Cerebellum (tissue), 4 donors: ENCODE measurements at places on chromosomes 7 and 10. TPM values are rescaled to one million over a fixed set of nuclear protein-coding genes. Genes with fewer than 3 reads are reported as not detected.
A peak's percentile ranks its signal among the peaks of the same experiment; 100 is the strongest.

DNA sequence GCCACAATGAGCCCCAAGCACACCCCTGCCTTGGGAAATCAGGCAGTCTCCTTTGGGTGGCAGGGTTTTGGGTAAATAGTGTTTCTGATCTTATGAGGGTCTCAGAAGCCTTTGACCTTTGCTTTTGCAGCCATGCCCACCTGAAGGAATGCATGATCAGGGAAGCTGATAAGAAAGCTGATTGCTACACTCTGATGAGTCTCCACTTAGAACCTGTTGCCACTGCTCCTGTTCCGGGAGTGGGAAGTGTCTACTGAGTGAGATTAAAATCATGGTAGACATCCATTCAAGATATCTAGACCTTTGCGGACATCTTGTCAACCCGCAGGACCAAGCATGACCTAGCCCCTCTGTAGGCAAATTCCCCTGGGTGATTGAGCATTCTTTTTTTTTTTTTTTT lies 282.6 kb downstream of the SKIDA1 start:
- no peak for DNase-seq

The PRKCQ gene
- 0.91 TPM for total RNA-seq

GRCh38 chr10:72692994-72693781 lies 1.2 kb downstream of the MCU start:
- no peak for DNase-seq

DNA sequence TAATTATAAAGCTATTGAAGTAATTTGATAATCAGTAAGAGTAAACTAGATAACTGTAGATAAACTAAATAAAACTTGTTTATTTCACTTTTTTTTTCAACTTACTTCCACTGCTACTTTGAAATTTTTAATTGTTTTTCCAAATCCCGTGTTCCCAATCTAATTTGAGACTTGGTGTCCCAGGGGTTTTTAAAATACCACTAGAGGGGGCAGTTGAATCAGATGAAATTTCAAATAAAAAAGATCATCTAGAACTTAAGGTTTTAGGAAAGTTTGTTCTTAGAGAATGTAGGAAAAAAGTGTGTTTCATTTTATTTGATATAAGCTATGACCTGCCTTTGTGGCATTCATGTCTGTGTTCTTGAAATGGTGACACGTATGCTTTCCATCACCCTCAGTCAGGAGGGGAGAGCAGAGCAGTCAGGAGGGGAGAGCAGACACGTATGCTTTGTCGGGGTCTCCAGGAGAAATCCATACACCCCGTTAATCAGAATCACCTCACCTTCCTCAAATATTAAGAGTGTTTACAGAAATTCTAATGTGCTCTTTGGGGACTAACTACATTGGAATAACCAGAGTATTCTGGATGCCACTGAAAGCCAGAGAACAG lies 49.9 kb downstream of the C10orf67 start:
- DNase-seq = no peak

DNA sequence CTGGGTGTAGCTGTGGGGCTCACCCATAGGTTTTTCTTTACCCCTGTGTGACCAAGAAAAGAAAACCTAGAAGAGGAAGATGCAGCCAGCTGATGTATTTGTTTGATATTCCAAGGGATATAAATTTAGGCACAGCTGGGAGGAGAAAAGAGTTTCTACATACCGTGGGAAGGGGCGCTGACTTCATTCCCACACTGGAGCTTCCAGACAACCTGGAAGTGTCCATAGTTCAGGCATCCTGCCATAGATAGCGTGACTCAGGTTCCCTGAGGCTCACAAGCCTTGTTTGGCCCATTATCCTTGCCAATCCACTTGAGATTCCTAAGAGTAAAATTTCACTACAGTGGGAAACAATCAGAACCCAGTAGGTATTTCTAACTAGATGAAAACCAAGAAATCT lies 371.7 kb upstream of the NRP1 start:
- no peak for DNase-seq

GRCh38 chr7:82723411-82723810 lies 279.8 kb upstream of the CACNA2D1 start:
- DNase-seq = no peak

DNA sequence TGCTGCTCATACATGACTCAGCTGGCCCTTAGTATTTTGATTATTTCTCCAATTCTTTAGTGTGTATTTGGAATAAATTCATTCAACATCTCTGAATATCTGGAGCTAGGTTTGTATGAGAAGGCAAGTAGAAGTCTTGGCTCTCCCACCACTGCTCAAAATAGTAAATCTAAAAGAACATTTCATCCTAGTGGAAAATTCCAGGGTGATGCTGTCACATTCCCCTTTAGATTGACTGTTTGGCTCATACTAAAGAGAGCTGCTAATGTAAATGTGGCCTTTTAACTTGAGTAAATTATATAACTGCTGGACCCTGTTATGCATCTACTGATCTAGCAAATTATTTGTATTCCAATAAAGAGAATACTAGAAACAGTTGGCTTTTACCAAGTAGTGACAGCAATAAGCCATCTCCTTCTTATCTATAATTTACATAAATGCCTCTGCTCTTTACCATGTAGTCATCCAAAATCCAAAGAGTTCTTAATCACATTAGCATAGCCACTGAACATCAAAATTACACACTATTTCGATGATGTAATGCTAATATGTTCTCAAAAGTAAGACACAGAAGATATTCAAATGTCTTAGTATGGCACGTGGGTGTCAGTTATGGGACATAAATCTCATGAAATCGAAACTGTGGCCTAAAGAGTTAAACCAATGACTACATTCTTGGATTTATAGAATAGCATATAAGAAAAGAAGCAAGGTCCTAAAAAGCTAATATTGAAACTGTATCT lies 86.9 kb upstream of the KCND2 start:
- DNase-seq = no peak

DNA sequence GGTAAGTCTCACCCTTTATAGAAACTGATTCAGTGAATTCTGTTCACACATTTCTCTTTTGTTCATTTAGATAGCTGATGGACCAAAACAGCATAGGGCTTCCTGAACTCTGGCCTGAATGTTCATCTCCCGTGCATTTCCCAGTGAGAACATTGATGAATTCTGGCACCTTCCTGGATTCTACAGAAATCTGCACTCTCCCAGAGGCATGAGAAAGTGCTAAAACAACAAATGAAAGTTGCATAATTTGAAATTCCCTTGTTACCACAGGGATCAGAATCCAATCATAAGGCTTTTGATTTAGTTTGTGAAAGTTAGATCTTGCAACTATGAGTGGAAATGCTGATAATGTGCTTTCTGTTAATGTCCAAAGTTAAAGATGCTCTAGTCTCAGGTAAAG lies 29.7 kb upstream of the SCIN start:
- DNase-seq = no peak

DNA sequence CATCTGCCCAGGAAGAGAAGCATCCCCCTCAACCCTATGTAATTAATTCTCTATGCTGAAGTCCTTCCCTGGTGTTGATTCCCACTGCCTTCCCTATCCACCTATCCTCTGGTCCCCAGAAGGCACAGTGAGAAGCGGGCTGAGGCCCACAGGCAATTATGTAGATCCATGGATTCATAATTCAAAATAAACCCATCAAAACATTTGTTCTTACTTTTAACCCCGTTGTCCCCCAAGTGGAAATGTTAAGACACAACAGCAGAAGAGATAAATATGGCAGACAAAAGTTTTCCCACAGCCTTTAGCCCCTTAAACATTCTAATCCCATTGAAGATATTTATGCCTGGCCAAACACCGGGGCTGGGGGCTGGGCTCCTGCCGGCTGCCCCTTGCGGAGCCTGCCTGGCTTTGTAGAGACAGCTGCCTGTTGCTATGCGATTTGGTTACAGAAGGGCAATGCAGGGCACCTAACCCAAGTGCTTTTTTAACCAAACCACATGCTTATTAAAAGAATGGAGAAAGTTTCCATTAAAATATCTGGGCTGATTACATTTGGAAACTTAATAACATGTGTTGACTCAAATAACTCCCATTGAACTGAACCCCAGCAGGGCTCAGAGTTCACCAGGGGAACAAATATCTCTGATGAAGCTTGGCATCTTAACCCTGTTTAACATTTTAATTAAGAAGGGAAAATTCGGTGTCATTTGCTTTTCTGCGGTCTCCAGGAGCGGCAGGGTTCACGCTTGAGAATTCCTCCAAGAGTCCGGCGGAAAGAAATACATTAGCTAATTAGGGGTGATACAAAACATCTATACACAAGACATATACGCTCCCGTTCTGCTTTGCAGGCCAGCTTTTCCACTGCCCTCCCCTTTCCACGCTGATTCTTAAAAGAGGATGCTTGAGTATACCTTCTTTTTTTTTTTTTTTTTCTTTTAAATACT lies 110.8 kb upstream of the FGFR2 start:
- DNase-seq = no peak

GRCh38 chr10:88879534-88880281 lies at the start of gene STAMBPL1:
Gene STAMBPL1 (plus strand): TSS chr10:88880245. CDS start chr10:88901709, 21,464 bp downstream.
- DNase-seq = peak; percentile 68

DNA sequence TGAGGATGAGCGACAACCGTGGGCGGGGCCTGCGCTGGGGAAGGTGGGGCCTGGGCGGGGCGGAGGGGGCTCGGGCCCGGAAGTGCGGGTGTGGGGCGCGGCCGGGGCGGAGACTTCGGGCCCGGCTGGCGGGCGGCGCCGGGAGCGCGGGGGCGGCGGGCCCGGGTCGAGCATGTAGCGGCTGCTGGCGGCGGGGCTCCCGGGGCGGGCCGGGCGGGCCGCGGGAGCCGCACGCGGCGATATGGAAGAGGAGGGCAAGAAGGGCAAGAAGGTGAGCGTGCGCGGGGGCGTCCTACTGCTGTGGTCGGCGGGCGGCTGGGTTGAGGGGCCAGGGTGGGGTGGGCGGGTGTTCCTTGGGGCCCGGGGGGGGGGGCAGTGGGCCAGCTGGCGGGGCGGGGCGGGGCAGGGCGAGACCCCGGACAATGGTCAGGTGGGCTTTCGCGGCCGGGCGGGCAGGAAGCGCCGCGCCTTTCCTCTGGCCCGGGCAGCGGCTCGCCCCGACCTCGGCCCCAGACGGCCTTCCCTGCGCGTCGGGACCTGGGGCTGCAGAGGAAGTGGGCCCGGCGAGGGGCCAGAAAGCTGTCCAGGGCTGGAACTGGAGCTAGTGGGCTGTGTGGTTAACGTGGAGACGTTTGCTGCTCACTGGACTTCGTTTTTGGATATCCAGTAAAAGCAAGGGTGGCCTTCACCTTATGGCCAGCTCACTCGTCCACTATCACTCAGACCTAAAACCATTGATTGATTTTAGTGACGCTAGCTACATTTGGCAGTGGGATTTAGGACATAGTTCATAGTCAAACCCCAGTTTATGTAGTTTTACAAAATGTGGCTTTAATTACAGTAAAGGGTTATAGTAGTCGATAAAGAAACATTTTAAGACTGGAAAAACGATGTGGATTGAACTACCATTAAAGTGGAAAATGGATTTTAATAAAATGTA lies at the start of gene CCM2:
CCM2 (plus strand) TSS at position 109 of the 940 bp plus-strand sequence; CDS start at position 242, 133 bp downstream.
- peak; percentile 36 for DNase-seq

DNA sequence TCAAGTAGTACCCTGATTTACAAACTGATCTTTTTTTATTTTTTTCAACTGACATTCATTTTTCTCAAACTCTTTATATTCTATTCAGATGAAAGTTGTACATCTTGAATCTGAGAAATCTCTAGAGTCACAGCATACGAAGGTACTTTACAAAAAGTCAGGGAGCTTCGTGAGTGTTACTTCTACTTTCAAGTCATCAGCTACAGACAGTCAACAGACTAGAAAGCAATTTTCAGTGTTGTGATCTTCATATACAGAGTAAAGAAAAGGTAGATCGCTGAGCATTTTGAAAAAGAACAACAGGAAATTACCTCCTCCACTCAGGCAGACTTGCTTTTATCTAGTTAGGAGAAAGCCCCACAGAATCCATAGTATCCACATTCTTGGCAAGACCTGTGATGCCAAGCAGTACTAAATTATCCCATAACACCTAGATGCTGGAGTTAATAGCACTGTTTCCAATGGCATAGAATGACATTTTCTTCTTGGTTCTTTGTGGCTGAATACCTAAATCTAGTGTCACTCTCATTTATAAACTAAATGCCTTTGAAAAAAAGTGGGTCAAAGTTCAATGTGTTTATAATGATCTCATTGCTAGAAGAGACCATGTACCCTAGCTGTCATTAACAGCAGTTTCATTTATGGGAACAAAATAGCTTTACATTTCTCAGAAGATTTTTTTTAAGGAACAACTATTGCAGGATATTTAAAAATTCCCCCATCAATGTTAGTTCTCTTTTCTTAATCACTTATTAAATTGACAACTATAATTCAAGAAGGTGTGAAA lies 12.0 kb upstream of the ZNF800 start:
- DNase-seq = no peak

GRCh38 chr7:110448918-110449317 lies 642.0 kb upstream of the LRRN3 start:
- no peak for DNase-seq

GRCh38 chr10:49518982-49519578 lies 19.8 kb downstream of the ERCC6 start:
- peak; percentile 61 for DNase-seq

- DNase-seq = no peak
Measured at GRCh38 chr7:134245253-134245652, 71.5 kb downstream of the SLC35B4 start.

The LLCFC1 gene
- not detected for total RNA-seq

GRCh38 chr7:30448461-30449189 lies 30.0 kb downstream of the NOD1 start:
- no peak for DNase-seq

DNA sequence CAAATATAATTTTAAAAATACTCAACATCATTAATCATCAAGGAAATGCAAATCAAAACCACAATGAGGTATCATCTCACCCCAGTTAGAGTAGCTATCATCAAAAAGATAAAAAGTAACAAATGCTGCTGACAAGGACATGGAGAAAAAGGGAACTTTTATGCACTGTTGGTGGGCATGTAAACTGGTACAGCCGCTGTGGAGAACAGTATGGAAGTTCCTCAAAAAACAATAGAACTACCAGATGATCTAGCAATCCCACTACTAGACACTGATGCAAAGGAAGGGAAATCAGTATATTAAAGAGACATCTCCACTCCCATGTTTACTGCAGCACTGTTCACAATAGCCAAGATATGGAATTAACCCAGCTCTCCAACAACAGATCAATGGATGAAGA lies 384.5 kb downstream of the PLXDC2 start:
- DNase-seq = no peak

The TAS2R4 gene
- 13.2 TPM for total RNA-seq

GRCh38 chr10:31659665-31660064 lies 269.0 kb downstream of the ARHGAP12 start:
- no peak for DNase-seq

- DNase-seq = no peak
Measured at GRCh38 chr7:135920478-135920877, 56.7 kb downstream of the MTPN start.

DNA sequence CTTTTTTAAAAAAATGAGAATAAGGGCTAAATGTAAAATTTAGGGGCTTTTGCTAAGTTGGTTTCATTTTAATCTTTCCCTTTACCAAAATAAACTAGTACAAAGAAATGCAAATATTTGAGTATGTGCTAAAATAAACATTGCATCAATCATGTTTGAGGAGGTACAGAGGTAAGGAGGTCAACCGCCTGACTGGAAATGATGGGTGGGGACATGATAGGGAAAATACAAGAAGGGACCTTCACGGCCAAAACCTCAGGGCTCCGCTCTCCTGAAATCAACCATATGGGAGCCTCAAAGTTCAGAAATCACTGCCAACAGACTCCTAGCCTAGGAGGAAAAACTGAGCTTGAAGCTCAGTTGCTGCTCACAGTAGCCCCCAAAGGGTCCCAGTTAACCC lies 207.6 kb downstream of the AHR start:
- DNase-seq = no peak
